ENCODE measurements at places on chromosomes 16 and 17. TPM values are rescaled to one million over a fixed set of nuclear protein-coding genes. Genes with fewer than 3 reads are reported as not detected.

CBX2 gene
- 32.6 TPM for total RNA-seq

OR4D1 gene
- not detected for total RNA-seq

DNA sequence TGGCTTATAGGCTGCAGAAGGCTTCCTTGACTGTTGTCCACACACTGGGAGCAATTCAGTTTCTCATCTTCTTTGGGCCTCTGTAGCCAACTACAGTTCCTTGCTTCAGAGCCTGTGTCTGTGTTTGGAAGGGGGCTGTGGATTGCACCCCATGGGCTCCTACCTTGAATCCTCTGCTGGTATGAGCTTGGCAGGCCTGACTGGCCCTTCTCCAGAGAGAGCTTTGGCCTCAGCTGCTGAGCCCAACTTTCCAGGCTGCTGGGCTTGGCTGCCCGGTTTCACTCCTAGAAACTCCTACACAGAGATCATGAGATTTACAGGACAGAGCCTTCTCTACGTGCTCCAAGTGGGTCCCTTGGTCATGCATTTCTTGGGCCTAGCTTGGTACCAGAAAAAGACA lies 354.4 kb downstream of the SNX29 start:
- no peak for DNase-seq

DNA sequence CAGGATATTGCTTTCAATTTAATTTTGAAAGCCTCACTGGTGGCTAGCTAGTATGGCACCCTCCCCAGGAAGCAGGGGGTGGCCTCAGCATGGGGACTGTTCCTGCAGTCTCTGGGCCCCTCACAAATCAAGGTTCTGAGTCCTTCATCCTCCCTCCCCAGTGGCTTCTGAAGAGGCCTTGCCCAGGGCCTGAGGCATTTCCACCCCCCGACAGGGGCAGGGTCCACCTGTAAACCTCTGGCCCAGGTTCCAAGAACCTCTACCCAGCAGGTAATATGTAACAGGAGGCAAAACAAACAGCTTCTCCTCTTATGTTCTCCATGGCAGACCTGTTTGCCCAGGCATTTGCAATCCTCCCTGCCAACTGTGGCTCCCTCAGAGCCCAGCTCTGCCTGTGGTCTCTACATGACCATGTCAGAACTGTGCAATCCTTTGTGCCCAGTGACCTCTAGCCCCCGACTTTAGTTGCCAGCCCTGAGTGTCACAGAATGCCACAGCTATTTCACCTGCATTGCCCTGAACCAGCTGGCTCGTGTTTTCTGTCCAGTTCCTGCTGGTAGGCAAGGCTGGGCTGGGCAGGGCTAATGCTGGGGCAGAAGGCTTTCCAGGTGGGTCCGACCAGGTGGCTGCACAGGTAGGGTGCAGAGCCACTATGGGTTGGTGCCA lies 14.3 kb downstream of the ACSF2 start:
- DNase-seq: peak; percentile 98

GRCh38 chr17:1202291-1202690 lies 22.5 kb upstream of the ABR start:
- DNase-seq: no peak

- DNase-seq: no peak
Observed at GRCh38 chr17:2911035-2911754, 115.0 kb downstream of the RAP1GAP2 start.

C16orf89 gene
- total RNA-seq: not detected

DNA sequence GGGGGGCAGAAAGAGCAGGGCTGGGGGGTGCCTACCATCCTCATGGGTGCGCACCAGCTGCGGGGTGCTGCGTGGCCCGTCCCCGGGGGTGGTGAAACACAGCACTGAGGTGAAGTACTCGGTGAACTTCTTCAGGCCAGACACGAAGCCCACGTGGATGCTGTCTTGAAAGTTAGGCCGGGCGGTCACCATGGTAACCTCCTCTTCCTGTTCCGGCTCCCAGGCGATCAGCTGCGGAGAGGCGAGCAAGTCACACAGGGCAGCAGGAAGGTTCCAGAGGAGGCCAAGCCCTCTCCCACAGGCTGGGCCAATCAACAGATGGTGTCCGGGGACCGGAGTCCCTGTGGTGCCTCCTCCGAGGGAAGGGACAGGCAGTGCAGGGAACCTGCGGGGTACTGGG lies 90.1 kb upstream of the CDC42EP4 start:
- DNase-seq: no peak

GRCh38 chr17:66604376-66604775 lies 230.5 kb upstream of the CACNG5 start:
- no peak for DNase-seq

- no peak for DNase-seq
Observed at GRCh38 chr17:70872103-70872502, 702.8 kb downstream of the KCNJ2 start.

XAF1 gene
- total RNA-seq: 20.8 TPM

GRCh38 chr17:27559506-27560481 lies 71.2 kb upstream of the LGALS9 start:
- no peak for DNase-seq

DNA sequence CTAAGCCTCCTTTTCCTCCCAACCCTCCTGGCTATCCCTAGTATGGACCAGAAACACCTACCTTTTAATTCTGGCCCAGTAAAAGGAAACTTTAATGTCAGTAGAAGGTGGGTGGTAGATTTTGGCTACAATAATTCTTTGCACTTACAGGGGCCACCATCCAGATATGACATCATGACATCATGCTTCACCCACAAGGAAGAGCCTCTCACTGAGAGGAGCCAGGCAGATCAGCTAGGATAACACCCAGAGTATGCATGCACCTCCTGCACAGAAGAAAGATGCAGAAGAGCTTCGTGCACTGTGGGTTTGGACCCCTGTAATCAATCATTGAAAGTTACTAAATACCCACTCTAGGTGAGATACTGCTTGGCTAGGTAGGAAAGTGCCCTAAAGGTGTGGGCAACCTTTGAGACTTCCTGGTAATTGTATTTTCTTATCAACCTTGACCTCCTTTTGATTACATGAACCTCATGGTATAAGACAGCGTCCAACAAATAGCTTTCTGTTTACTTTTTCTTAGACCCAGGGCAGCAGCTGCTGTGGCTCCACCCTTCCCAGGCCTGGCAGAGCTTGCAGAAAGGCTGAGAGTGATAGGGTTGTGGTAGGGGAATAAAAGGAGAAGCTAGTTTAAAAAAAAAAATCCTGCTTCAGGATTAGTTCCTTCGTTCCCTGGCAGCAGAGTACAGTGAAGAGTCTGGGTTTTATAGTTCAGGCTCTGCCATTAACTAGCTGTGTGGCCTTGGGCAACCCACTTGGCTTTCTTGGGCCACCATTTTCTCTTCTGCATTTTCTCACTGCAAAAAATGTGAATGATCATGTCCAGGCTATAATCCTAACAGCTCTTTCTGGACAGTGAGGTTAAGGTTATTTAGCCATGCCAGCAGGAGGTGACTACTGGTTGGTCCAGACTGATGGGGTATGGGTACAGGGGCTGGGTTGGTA lies 6.2 kb downstream of the MAP3K14 start:
- peak; percentile 59 for DNase-seq

- no peak for DNase-seq
Observed at GRCh38 chr16:77594799-77595596, 127.3 kb upstream of the NUDT7 start.

MYH8 gene
- total RNA-seq: not detected

TLK2 gene
- total RNA-seq: 32.6 TPM

GRCh38 chr17:31261601-31262000 lies 35.4 kb downstream of the OMG start:
- DNase-seq: no peak

PLA2G10 gene
- 5.8 TPM for total RNA-seq
